ENCODE measurements at places on chromosomes 6 and 20.

GRCh38 chr6:112026933-112027332, 27.0 kb upstream of the CCN6 start:
- DNase-seq, result no peak

DNA sequence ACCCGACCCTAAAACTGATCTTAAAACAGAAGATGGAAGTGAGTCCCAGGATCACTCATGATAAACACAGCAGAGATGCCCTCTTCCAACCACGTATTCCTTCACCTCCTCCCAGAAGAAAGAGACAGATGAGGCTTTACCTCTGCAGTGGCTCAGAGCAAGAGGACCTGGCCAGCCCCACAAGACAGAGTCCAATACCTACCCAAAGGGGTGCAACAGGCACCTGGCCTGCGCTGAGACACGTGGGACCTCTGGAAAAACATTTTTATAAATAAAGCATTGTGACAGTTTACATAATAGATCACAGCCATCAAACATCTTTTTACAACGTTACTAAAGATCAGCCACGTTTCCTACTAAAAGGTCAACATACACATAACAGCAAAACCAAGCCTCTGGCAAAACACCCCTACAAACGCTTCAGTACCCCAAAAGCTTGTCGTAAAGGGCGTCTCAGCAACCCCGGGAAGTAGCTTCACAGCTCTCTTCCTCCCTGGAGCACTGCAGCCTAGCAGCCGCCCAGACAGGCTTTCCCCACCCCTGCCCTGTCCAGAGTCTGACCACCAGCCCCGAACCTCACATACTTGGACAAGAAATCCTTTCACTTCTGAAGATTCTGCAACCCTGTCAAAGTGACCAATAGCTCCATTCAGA, 2.9 kb downstream of the TAF4 start:
- no peak for DNase-seq

- no peak for DNase-seq
Observed at GRCh38 chr20:37856932-37857660, 45.8 kb upstream of the VSTM2L start.

DNA sequence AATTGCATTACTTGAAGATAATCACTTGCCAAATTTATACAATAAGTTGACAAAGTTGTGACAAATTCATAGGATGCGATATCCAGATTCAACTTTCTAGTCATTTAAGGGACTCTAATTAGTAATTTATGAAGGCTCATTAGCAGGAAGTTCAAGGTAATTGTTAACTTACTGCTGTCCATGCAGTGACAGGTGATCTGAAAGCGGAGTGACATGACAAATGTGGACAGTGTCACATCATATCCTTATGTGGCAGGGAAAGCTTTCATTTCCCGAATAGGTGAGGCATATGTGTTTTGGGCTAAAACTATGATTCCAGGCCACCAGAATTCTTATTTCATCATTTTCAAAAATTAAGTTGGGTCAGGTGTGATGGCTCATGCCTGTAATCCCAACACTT, 115.9 kb upstream of the BMP2 start:
- no peak for DNase-seq

- no peak for DNase-seq
Observed at GRCh38 chr6:124887872-124888580, 74.2 kb upstream of the RNF217 start.

DNA sequence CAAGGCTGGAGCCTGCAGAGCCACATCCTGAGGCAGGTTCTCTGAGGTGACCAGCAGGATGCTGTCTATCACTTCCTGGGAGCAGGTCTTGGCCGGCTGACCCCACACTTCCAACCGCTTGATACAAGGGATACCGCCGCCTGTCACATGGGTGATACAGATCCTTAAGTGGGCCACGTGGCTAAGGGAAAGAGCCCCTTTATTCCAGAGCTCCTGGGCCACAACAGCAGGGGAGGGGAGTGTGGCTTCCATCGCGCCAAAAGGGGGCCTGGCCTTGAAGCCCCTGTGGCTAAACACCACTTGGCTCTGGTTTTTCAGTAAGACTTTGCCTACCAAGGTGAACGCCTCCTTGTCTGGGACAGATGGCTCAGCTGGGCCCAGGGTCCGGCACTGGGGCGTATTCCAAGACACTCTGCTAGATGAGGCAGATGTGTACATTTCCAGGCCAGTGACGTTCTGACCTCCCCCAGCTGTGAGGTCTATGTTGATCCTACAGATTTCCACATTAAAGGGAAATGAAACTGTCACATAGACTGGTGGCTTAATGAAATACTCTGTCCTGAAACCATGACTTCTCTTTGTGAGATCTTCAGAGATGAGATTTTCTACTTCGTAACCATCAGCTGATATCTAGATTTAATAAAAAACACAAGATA, 37.6 kb upstream of the AVP start:
- no peak for DNase-seq

DNA sequence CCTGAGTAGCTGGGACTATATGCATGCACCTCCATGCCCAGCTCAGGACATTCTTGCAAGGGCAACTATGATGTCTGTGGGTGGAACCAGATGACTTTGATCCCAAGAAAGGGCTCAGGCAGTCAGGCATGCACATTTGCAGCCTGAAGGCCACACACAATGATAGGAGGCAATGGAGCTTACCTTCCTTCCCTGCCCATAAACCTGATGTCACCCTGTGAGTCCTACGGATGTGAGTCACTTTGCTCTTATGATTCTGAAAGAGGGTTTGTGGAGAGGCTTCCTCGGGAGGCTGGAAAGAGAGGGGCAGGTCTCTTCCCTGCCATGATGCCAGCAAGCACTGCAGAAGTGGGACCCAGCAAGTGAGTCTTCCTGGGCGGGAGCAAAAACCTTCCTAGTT, 202.4 kb downstream of the LY86 start:
- DNase-seq, result peak; percentile 68

GRCh38 chr6:53986721-53987521, 124.3 kb upstream of the MLIP start:
- no peak for DNase-seq

- no peak for DNase-seq
Observed at GRCh38 chr6:109800771-109801170, 109.7 kb downstream of the FIG4 start.

- DNase-seq, result no peak
Observed at GRCh38 chr6:112409311-112409710, 62.2 kb downstream of the RFPL4B start.

DNA sequence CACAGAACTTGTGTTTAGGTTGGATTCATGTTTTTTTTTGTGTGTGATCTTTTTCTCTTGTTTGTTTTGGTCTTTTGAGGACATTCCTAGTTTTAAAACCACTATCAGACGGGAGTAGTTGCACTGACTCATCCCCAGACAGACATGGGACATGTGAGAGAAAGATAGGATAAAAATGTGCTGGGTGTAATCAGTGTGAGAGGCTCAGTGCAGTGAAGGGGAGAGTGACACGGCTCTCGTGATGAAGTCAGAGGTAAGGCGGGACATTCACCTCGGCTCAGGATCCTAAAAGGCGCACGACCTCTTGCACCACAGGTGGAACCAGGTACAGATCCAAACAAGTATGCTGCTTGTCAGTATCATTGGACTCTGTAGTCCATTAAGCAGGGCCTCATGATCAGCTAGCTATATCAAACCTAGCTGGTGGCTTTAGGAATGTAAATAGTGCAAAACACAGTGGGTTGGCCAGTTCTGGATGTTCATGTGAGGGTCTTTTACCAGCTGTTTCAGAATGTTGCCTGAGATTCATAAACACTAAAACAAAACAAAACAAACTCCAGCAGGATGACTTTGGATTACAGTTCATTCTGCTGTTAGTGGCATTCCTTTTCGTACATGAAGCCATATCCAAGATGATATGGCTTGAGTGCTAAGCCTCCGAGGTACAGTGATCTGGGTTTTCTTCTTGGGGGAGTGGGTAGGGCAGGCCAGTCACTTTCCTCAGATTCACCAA, 18.0 kb downstream of the FOXO3 start:
- no peak for DNase-seq

GRCh38 chr20:31859998-31860380, 10.3 kb downstream of the DUSP15 start:
- no peak for DNase-seq

- DNase-seq, result no peak
Observed at GRCh38 chr20:18058661-18059467, 1.1 kb upstream of the OVOL2 start.

DNA sequence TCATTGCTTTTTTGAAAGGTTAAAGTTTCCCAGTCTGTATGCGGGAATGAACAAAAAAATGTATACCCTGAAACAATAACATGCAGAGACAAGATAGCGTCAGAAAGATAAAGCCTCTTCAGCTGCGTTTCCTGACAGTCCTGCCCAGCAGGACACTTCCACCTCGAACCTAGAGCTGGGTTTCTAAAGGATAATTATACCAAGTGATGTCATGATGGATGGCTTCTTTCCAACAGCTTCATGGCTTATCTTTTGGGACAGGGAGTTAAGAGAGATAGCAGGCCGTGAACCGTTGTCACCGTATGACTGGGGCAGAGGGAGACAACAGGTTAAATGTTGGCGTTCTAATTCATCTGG, 267.6 kb upstream of the SGK1 start:
- DNase-seq, result no peak

- peak; percentile 75 for DNase-seq
Observed at GRCh38 chr20:44993343-44993742, 27.0 kb downstream of the STK4 start.

DNA sequence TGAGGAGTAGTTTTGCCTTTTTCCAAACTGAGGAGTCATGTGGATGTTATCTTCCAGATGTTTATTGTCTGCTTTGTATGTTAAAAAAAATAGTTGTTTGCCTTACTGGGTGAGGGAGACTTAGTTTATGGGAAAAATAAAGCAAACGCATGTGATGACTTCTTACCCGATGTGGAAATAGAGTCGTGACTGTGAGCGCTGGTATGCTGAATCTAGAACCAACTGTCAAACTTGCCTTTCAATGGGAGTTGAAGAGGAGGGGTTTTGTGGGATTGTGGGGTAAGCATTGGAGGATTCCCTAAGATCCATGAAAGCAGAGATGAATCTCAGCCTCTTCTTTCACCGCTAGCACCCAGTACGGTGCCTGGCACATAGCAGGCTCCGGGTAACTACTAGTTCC, 5.3 kb downstream of the DCBLD1 start:
- no peak for DNase-seq

DNA sequence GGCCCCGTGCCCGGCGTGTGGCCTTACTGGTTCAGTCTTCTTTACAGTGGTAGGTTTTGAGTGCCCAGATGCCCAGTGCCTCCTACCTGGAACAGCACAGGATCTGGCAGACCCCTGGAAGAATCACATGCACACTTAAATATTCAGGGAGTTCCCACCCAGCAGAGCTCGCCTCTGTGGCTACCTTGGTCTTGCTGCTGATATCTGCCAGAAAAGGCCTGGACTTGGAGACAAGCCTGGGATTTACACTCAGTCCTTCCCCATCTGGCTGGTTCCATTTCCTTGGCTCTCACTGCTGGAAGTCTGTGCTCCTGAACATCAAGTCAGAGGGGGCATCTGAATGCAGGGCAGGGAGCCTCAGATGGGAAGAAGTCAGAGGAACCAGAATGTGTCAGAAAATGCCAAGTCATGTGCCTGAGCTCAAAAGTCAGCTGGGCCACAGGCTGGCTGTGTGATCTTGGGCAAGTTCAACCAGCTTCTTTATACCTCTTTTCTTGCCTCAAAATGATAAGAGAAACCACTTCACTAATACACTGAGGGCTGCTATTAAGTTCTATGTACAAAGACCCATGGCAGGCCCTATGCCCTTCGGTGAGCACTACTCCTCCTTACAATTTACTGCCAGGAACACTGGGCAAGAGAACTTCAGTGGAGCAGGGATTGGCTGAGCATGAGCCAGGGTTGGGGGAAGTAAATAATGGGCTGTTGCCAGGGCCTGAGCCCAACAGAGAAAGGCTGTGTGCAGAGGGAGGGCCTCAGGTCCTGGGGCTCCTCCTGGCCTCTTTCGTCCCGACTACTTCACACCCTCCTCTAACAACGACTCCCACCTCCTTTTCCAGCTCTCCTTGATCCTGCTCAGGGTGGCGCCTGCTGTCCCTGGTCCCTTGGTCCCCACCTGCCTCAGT, 158.1 kb upstream of the PROKR2 start:
- no peak for DNase-seq

- DNase-seq, result no peak
Observed at GRCh38 chr6:44243345-44243744, 3.6 kb upstream of the HSP90AB1 start.

DNA sequence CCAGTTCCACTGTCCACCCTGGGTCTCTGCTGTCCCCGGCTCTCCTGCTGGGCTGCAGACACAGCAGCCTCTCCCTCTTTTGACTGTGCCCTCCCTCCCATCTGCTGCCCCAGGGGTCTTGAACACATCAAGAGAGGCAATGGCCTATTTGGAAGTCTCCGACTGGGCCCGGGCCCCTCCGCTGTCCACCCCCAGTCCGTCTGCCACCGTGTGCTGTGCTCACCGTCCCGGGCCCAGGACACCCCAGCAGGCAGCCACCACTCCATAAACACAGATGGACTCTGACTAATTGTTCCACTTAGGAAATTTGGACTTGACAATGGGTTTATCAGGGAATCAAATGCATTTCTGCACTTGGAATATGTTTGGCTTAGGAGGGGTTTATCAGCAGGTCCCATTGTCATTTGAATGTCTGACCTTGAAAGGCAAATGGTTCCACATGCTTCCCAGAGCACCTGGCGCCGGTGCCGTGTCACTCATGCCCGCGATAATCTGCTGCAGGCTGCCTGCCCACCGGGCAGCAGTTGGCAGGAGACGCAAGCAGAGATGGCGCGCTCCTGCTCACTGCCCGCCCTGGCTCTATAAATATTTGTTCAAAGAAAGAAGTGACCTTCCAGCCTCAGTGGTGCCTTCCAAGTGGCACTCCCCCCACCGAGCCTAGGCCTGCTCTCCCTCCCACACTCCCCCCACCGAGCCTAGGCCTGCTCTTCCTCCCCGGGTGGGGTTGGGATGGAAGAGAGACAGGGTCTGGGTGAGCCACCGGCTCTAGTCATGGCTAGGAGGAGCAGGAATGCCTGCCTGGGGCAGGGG, 18.8 kb upstream of the FRMD1 start:
- DNase-seq, result no peak

- peak; percentile 74 for DNase-seq
Observed at GRCh38 chr6:85078058-85078457, 313.7 kb upstream of the TBX18 start.

GRCh38 chr6:166733900-166734299, 106.8 kb upstream of the RPS6KA2 start:
- DNase-seq, result no peak

DNA sequence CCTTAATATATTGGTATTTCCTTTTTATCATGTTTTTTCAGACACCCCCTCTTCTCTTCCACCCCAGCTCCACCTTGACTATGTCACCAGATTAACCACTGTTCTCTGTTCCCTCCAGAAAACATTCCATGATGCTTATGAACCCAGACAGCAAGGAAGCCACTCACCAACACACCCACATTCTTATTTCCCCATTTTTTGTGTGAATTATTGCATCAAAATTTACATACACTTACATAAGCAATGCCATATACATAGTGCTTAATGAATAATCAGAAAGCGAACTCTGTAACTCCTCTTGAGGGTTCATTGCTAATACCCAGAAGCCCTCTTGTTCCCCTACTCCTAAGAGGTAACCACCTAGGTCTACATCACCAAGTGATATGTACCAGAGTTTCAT, 182.3 kb upstream of the CDYL start:
- no peak for DNase-seq

GRCh38 chr6:48110436-48111142, 408 bp downstream of the PTCHD4 start:
- no peak for DNase-seq
